ENCODE measurements at places on chromosomes 4 and X.

DNA sequence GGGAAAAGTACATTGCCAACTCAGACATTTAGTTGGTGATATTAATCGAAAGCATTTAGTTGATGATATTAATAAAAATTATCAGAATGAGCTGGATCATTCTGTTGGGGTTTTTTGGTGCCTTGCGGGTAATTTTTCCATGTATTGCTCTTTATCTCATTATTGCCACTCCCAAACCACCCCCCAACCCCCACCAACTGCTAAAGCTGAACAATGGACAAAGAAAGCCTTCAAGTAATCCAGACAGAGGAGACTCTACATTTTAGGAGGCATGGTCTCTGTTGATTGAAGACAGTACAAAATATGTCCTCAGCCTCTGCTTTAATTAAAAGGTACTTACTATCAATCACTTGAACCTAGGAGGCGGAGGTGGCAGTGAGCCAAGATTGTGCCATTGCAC lies 22.5 kb downstream of the PDK3 start:
- no peak for DNase-seq

GRCh38 chr4:121256887-121257466 lies 92.9 kb upstream of the TNIP3 start:
- no peak for DNase-seq

GRCh38 chr4:4862665-4863482 lies 3.4 kb downstream of the MSX1 start:
- DNase-seq = no peak

GRCh38 chr4:73485085-73485484 lies 3.5 kb downstream of the AFM start:
- DNase-seq = no peak

- DNase-seq = no peak
Measured at GRCh38 chr4:181659876-181660275, 583.3 kb upstream of the TENM3 start.

GRCh38 chr4:182307746-182308145 lies 64.5 kb downstream of the TENM3 start:
- no peak for DNase-seq

DNA sequence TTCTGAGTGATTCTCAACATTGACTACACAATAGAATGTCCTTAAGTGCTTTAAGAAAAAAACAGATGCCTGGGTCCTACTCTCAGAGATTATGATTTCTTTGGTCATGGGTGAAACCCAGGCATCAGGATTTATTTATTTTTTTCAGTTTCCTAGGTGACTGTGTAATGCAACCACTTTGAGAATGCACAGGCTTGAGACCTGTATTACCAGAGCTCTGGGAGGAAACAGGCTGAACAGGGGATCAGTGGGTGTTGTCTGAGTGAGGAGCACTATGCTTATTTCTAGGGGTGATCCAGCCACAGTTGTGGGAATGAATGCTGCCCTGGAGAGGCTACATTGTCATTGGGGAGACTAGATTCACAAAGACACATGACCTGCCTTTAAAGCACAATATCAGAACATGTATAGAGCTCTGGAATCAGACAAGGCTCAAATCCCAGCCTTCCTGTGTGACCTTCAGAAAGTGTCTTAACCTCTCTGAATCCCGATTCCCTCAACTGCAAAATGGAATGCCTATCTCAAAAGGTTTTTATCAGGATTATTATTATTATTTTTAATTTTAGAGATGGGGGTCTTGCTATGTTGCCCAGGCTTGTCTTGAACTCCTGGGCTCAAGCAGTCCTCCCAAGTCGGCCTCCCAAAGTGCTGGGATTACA lies 61.6 kb upstream of the PRPS1 start:
- DNase-seq = no peak

DNA sequence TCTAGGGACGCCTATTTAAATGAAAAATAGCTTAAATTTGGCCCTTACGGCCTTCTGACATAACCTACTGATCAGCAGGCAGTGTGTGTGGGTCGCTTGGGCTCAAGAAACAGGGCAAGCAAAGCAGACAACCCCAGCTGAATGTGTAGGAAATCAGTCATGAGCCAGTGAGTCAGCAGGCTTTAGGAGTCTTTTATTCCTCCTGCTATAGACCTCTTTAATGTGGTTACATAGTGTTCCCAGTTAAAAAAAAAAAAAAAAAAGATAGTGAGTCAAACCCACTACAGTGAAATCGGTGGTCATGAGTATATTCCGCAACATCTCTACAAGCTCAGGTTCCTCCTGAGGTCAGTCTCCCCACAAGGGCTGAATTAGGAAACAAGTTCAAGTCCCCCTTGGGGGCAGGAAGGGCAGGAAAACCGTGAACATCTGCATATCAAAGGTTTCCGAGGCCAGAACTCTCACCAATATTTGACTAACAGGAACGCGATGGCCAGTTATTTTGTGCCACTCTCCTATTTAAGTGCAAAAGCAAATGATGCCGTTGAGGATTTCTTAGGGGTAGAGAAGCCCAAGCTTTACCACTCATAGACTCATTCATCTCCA lies 32.7 kb downstream of the ACSL1 start:
- no peak for DNase-seq

GRCh38 chr4:74555231-74555630 lies 110.3 kb downstream of the AREG start:
- no peak for DNase-seq

GRCh38 chrX:7131621-7132020 lies 15.9 kb upstream of the STS start:
- no peak for DNase-seq

DNA sequence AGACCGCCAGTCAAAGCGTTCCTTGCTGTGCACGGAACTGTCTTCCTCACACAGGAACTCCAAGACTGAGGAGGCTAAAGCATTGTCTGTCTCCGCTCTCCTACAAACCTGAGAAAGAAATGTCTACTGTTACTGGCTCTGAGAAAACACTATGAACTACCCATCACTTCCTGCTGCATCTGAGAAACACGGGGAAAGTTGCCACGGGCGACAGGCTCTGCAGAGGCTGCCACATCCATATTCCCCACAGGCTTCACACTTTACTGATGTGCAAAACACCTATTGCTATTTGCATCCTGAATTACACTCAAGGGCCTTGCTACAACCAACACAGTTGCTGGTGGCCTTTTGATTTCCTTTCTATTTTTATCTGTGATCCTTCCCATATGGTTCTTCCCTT lies 59.0 kb downstream of the AFAP1 start:
- DNase-seq = no peak

DNA sequence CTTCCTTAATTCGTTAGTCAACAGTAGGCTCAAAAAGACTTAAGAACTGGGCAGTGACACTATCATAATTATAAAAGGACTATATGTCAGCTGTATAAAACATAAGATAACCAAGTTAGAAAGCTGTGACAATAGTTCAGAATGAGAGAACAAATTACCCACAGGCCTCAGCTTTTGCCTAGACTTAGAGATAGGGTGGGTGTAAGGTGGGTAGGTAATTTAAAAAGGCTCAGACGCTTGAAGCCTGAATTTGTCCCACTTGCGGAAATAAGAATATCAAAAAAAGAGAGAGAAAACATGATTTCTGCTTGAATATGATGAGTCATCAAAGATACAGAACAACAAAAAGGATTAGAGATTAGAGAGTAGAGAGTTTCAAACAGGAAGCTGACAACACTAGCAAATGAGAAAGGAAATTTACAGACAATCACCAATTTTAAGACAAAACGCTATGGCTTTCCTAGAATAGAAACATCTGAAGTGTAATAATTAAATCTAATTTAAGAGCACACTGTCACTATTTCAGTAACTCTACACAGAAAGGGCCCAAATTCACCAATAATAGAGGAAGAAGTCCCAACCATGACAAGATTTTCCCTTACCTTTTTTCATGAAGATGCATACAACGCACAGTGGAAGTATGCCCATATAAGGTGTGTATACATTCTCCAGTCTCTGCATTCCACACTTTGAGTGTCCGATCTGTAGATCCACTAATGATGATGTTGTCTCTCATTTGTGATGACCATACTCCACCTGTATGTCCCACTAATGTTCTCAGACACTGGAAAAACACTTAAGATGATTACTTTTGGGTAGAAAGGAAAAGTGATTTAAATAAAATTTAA lies 208.1 kb downstream of the FBXW7 start:
- no peak for DNase-seq

- DNase-seq = no peak
Measured at GRCh38 chr4:1603413-1604135, 80.5 kb downstream of the FAM53A start.

DNA sequence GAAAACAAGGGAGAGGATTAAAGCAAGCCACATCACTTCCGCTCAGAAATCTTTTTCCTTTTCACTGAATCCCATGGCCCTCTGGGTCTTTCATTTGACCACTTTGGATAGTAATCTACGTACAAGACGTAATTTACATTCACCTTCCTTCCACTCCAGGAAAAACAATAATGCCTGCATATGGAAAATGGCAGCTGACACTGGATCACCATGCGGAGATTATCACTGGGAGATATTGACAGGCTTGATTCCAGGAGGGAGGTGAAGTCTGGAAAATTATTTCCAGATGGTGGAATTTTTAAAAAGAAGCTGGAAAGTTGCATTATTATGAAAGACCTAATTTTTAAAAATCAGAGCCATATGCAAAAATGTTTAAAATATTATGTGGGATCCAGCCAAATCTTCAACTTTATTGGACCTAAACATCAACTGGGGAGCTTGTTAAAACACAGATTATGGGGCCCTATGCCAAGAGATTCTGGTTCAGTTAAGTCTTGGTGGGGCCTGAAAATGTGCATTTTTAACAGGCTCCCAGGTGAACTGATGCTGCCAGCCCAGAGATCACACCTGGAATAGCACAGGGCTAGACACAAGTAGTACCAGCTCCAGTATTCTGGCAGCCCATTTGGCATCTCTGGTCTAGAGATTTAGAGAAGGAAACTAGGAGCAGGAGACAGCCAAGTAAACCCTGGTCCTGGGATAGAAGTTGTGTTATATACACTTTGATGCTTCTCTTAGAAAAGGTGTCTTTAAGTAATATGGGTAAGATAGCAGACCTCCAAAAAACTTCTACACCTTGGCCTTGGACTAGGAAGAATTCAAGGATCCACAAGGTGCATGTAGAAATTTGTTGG lies 290.3 kb upstream of the LDB2 start:
- DNase-seq = no peak

DNA sequence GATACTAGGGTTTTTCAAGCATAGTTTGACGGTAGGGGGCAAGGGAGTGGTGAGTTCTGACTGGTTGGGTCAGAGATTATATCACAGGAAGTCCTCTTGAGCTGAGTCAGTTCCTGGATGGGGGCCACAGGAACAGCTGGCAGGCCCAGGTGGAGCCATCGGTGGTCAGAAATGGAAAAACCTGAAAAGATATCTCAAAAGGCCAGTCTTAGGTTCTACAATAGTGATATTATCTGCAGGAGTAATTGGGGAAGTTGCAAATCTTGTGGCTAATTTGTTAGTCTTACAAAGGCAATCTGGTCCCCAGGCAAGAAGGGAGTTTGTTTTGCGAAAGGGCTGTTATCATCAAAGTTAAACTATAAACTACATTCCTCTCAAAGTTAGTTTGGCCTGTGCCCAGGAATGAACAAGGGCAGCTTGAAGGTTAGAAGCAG lies 159.3 kb downstream of the PTCHD1 start:
- no peak for DNase-seq

GRCh38 chr4:25020236-25020635 lies 10.5 kb downstream of the LGI2 start:
- no peak for DNase-seq

DNA sequence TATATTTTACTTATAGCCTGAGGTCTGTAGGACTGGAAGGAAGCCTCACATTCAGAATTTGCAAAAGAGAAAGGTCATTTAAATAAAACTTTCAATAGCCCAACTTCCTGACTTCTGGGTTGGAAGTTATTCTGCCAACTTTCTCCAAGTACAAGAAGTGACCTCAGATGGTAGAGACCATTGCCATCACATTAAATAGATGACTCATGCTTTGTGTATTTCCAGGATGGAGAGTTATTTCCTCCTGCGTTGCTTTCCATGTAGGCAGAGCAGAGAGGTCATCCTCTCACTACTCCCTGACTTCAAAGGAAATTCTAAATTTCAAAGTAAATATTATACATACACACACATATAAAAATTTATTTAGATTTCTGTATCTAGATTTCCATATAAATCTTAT lies 73.0 kb upstream of the NR3C2 start:
- no peak for DNase-seq

GRCh38 chr4:128168701-128169100 lies 107.6 kb downstream of the LARP1B start:
- DNase-seq = no peak

GRCh38 chr4:170306208-170306607 lies 216.5 kb upstream of the AADAT start:
- DNase-seq = no peak

DNA sequence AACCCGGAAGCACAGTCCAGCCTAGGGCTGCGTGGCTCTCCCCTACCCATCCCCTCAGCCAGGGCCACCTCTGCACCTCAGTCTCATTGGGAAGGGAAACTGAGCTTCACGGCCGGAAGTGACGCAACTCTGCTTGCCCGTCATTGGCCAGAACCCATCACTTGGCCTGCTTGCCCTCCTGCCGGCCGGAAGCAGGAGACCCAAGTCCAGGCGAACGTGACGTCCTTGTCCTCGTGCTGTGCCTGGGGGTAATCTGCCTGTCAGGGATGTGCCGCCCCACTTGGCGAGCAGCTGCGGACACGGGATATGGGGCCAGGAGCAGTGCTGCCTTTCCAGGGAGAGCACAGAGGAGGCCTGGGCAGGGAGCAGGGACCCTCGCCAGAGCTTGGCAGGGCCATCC lies 31.2 kb downstream of the ZFYVE28 start:
- DNase-seq = no peak

DNA sequence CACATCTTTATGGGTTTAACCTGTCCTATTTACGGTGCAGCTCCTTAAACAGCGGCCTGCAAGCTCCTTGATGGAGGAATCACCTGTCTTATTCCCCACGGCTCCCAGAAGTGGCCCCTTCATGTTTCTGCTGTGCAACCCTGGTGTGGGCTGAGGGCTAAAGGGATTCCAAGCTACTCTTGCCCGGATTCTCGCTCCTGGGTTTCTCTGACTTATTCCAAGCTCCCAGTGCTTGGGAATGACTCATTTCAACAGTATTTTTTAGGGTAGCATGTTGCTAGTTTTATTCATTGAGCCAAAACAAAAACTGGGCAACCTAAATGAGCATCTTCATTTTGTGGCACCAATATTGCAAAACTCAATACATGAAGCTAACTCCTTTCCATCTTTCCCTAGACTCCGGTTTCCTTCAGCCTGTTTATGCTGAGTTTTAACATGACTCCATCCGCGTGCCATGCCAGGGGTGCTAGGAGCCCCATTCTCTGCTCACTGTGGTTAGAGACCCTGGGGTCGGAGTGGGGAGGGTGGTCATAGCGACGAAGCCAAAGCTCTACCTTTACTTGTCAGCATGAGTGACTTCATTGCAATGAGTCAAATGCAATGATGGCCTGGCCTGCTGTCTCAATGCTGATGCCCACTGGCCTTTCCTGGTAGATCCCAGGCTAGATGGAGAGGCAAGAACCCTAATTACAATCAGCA lies 349.7 kb downstream of the NR3C2 start:
- no peak for DNase-seq

GRCh38 chr4:98601708-98602107 lies 56.7 kb downstream of the TSPAN5 start:
- no peak for DNase-seq

Measured in GM12892 (cell line).